ENCODE measurements at places on chromosomes 13 and 19. TPM values are rescaled to one million over a fixed set of nuclear protein-coding genes. Genes with fewer than 3 reads are reported as not detected.

KCNRG gene
- 7.7 TPM for total RNA-seq

ADGRE1 gene
- total RNA-seq = not detected

ARHGAP33 gene
- total RNA-seq = 1.3 TPM

RNF17 gene
- total RNA-seq = not detected

ZNF90 gene
- 0.57 TPM for total RNA-seq

SHISA7 gene
- total RNA-seq = not detected

SLC1A6 gene
- total RNA-seq = not detected

TBXA2R gene
- total RNA-seq = 0.92 TPM

MISP gene
- 0.18 TPM for total RNA-seq

LPAR2 gene
- total RNA-seq = 0.71 TPM

GAPDHS gene
- total RNA-seq = not detected

CYP2A6 gene
- not detected for total RNA-seq

FAM216B gene
- total RNA-seq = 0.09 TPM

CLDND2 gene
- 0.18 TPM for total RNA-seq

GFY gene
- total RNA-seq = not detected

ZNF568 gene
- 18.0 TPM for total RNA-seq

ZNF100 gene
- total RNA-seq = 1.00 TPM

IRGC gene
- not detected for total RNA-seq

CGB5 gene
- not detected for total RNA-seq

RASL11A gene
- total RNA-seq = 46.2 TPM

CACNG8 gene
- 0.43 TPM for total RNA-seq

SCEL gene
- under 0.01 TPM for total RNA-seq

C5AR1 gene
- total RNA-seq = not detected

ICAM1 gene
- total RNA-seq = 13.2 TPM

ZNF91 gene
- total RNA-seq = 12.9 TPM

KIR3DL2 gene
- total RNA-seq = not detected

KLF12 gene
- 4.7 TPM for total RNA-seq

NRTN gene
- total RNA-seq = 0.14 TPM

AMER2 gene
- not detected for total RNA-seq

RASGRP4 gene
- not detected for total RNA-seq

PSG1 gene
- 0.09 TPM for total RNA-seq

MAST1 gene
- total RNA-seq = 0.18 TPM

ZNF773 gene
- 14.8 TPM for total RNA-seq

LGALS7B gene
- total RNA-seq = 1.0 TPM

LGALS14 gene
- total RNA-seq = not detected

RFXAP gene
- total RNA-seq = 1.3 TPM

PRODH2 gene
- total RNA-seq = not detected

KLK14 gene
- not detected for total RNA-seq

MTUS2 gene
- total RNA-seq = not detected

KLC3 gene
- under 0.01 TPM for total RNA-seq

COMP gene
- 1.3 TPM for total RNA-seq

Data from smooth muscle cell of bladder (primary cell).